Large intestine (tissue), 12 donors: ENCODE measurements at places on chromosomes 4 and X. TPM values are rescaled to one million over a fixed set of nuclear protein-coding genes. Genes with fewer than 3 reads are reported as not detected.

Gene PACRGL
- polyA plus RNA-seq: 20.8 TPM

Gene PLAC8
- polyA plus RNA-seq: 114 TPM

Gene ZMAT1
- 18.4 TPM for polyA plus RNA-seq

- H3K4me3 ChIP-seq: no peak overlapping the region
- H3K27me3 ChIP-seq: no peaks in the 10 kb centered on the region
Measured at GRCh38 chr4:176363072-176363471, 43.3 kb downstream of the SPCS3 start.

GRCh38 chrX:3518870-3519269, 172.4 kb upstream of the MXRA5 start:
- no peak overlapping the region for H3K4me3 ChIP-seq
- H3K4me1 ChIP-seq: no peaks in the 10 kb centered on the region
- H3K27me3 ChIP-seq: no peaks in the 10 kb centered on the region
- no peaks in the 10 kb centered on the region for H3K36me3 ChIP-seq
- no peak for DNase-seq

GRCh38 chr4:167290678-167291077, 56.4 kb upstream of the SPOCK3 start:
- H3K36me3 ChIP-seq: no peaks in the 10 kb centered on the region
- H3K27ac ChIP-seq: no peak overlapping the region
- H3K4me3 ChIP-seq: no peak overlapping the region
- H3K4me1 ChIP-seq: no peaks in the 10 kb centered on the region
- no peak for DNase-seq
